ENCODE measurements at places on chromosomes 6 and 20.

DNA sequence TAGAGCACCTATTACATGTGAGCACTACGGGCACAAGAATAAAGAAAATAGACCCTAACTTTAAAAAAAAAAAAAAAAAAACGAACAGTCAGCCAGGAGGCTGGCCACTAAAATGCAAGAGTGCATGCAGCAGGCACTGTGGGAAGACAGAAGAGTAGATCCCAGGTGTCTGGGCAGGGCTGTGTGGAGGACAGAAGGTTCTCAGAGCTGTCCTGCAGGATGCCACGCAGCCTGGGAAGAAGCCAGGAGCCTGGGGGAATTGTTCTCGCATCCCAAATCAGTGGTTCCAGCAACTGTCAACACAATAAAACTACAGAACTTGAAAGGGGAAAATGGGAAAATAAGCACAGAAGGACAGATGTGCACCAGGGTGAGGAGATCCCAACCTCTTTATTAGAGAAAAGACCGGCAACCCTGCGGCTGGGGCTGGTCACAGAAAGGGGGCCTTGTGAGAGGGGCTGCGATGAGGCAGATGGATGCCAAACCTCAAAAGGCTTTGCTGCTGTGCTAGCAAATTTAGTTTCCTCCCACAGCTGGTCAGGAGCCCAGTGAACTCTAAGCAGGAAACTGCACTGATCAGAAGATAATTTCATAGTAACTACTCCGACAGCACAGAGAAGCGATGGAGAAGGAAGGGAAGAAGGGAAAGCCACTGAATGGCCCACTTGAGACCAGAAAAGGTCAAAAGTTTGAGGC lies 30.9 kb downstream of the MAP3K5 start:
- DNase-seq = no peak

GRCh38 chr6:39707962-39708683 lies 17.1 kb downstream of the KIF6 start:
- no peak for DNase-seq

DNA sequence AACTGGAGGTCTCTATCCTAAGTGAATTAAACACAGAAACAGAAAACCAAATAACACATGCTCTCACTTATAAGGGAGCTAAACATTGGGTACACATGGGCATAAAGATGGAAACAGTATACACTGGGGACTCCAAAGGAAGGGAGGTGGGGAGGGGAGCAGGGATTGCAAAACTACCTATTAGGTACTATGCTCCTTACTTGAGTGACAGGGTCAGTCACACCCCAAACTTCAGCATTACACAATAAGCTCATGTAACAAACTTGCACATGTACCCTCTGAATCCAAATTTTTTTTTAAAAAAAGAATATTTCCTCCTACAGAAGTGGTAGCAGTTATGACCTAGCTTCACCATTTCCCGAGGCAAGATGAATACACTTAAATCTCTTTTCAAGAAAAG lies 49.5 kb upstream of the MYLIP start:
- no peak for DNase-seq

- no peak for DNase-seq
Measured at GRCh38 chr6:15337582-15337981, 91.7 kb downstream of the JARID2 start.

DNA sequence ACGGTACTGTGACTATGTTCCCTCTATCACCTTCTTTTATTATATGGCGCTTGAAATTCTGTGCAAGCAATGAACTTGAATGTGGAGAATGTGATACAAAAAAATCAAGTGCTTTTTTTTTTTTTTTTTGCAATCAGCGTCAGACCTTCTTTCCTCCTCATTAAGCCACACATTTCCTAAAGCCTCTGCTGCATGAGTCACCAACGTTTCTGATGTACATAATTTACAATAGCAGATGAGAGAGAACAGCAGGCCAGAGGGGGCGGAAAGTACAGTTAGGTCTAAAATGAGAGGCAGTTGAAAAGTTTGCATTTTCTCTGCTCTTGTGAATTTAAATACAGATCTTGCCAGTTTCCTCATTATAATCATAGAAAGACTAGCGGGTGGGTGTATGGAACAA lies 114.6 kb upstream of the RIPOR2 start:
- peak; percentile 40 for DNase-seq

GRCh38 chr6:167122827-167123657 lies at the start of gene CCR6:
CCR6 (plus strand) TSS chr6:167123096; CDS start chr6:167136135, 13,039 bp downstream.
- DNase-seq = no peak

GRCh38 chr20:44643596-44644229 lies 7.8 kb downstream of the ADA start:
- no peak for DNase-seq

DNA sequence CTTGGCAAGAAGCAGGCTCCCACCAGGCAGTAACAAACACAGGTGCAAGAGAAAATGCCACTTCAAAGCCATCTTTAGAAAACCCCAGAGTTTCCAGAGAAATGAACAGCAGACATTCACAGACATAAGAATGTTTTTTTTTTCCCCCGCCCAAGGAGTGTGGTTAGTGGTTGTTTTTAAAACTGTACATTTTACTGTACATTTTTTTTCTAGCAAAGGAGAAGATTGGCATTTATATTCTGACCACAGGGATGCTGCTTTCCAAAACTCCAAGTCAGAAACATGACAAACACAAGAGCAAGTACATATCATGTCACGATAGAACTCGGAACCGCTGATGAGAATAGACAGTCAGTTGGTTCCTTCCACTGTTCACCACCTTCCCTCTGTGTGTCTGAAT lies 197.9 kb downstream of the LRFN2 start:
- no peak for DNase-seq

GRCh38 chr20:38256021-38256420 lies 4.5 kb downstream of the KIAA1755 start:
- no peak for DNase-seq

DNA sequence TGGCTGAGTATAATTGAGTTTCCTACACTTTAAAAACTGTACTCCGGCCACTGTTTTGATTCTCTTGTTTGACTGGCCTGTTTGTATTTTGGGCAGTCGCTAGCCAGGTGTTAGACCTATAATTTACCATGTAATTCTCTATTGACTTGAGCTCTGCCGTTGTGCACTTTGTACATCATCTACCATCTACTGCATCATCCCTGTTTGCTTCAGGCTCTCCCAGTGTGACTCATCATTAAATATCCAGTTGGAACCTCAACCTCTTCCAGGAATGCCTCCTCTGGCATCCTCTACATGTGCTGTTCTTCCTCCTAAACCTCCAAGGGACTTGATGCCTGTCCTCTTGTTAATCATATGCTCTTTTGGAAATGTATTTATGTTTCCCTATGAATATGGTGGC lies 72.3 kb downstream of the FARS2 start:
- no peak for DNase-seq

DNA sequence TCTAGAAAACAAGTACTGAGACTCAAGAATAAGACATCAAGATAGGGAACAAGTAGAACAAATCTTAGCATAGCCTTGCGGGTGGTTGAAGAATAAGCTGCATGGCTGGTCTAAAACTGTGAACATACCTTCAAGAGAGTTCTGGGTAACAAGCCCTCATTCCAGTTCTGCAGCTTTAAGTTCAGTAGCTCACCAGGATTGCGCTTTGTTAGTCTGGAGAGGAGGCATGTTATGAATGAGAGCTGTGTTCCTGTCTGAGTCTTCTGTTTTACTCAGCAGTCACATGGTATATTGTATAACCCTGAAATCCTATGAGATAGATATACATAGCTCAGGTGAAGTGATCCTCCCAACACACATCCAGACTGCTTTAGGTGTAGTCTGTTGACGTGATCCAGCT lies 406.6 kb upstream of the IRAK1BP1 start:
- no peak for DNase-seq

DNA sequence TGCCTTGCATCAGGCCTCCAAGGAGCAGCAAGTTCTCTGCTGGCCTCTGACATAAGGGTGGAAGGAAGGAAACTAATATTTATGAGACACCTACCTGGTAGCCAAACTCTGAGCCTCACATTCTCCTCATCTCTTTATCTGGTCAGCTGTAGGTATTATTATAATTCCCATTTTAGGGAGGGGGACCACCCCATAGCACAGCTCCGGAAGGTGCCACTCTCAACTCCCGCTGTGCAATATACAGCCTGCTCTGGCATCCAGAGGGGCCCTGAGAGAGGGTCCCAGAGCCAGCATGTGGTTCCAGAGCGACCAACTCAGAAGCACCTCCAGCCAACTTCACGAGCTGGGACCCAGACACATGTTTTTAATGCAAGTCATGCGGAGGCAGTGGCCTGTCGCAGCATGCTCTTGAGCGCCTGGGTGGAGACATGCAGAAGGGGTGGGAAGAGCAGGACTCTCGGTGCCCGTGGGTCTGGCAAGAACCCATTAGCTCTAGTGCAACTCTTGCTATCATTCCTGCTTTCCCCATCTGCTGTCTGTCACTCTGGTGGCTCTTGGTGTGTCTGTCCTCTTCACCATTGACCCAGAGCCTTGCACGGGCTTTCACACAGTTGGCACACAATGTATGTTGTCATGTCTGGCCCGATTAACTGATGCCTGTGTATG lies 15.0 kb upstream of the MYMX start:
- no peak for DNase-seq

- no peak for DNase-seq
Measured at GRCh38 chr6:147015674-147016073, 188.5 kb upstream of the STXBP5 start.

DNA sequence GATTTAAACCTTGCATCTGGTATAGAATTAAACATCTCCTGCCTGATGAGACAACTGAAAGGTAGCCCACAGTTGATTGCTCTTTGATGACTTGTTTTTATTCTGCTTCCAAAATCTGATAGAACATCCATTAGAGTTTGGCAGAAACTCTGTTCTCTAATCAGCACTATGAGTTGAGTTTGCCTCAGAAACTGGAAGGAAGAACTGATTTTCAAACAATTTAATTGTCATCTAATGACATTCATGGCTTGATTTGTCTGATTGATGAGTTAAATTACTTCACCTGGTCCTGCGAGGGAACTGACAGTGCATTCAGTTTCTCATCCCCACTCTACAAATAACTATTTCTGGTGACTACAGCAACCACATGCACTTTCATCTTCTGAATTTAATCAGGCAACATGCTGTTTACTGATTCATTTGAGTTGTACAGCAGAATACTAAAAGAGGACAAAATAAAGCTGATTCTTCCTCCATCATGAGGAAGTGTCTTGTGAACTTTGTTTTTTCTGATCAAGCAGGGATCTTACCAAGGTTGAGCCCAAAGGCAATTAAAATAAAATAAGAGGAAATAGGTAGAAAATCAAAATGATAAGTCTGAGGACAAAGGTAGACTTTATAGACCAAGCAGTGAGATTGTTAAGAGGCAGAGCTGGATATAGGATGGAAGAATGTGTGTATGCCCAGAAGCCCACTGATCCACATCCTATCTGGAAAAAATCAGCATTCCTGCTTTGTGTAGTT lies 15.7 kb upstream of the MRAP2 start:
- peak; percentile 18 for DNase-seq

GRCh38 chr20:59731376-59731775 lies 127.0 kb downstream of the PHACTR3 start:
- DNase-seq = no peak

DNA sequence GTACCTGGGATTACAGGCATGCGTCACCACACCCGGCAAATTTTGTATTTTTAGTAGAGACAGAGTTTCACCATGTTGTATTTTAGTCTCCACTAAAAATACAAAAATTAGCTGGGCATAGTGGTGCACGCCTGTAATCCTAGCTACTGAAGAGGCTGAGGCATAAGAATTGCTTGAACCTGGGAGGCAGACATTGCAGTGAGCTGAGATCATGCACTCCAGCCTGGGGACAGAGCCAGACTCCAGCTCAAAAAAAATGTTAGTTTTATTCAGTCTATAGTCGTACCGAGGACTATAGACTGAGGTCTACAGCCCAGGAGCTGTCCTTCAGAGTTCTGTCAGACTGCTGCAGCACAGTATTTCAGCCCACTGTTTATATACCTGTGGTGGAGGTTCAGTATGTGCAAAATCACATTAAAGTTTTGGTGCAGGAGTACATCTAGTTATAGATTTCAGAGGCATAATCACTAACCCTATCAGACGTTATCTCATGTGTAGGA lies 3.6 kb upstream of the CASP8AP2 start:
- DNase-seq = no peak

DNA sequence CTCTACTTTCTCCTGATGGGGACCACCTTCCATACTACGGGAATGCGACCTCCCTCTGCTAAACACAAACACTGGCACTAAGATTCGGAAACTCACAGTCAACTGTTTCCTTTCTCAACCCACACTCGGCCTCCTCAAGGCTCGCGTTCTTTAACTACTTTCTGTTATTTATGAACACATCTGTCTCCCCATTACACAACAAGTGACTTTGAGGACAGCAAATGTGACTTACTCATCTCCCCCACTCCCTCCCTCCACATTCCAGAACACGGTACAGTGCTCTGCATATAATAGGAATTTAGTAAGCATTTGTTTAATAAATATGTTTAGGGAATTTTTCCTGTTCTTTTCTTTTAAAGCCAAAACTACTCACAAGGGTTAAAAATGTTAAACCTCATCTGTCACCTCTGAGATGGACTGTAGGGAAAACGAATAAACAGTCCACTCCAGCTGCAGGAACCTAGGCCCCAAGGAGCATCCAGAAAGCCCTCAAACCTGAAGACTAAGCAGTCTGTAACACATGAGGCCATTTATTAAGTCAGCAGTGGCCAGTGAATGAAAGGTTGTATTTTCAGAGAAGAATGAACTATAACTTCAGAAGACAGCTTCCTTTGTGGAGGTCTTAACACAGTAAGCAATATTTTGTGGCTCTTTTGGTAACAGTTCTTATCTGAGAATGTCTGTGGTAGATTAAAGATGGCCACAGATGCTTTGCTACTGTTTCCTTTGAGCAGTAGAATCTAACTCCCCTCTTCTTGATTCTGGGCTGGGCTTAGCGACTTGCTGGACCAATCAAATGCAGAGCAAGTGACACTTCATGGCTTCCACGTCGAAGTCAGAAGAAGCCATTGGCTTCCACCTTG lies 209.6 kb upstream of the DTNBP1 start:
- DNase-seq = no peak

GRCh38 chr20:4119854-4120209 lies 104.5 kb upstream of the RNF24 start:
- no peak for DNase-seq

DNA sequence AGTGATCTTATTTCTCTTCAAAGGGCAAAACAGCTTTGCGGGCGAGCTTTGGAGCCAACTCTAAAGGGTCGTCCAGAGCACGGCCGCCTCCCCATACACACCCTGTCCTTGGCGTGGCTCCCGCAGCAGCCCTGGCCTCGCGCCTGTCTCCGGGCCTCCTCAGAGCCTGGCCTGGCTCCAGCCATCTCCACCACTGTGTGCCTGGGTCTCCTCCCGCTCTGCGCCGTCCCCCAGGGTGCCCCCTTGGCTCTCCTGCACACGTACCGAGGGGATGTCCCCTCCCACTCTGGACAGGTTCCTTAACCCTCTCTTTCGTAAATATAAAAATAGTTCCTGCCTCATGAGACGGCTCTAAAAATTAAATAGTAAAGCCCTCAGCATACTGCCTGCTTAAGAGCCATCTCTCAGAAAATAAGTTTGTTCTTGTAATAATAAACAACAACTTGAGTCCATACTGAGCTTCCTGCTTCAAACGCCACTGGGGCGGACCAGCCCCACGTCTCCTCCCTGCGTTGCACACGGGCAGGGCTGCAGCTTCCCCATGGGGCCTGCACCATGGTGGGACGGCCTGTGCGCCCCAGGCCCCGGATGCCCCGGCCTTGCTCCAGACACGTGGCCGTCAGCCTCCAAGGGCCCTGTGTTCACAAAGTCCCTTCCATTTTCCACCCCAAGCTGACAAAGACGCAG lies 226.2 kb downstream of the TTLL2 start:
- no peak for DNase-seq
